GM03348 (cell line): ENCODE measurements at places on chromosomes 6 and 20.

DNA sequence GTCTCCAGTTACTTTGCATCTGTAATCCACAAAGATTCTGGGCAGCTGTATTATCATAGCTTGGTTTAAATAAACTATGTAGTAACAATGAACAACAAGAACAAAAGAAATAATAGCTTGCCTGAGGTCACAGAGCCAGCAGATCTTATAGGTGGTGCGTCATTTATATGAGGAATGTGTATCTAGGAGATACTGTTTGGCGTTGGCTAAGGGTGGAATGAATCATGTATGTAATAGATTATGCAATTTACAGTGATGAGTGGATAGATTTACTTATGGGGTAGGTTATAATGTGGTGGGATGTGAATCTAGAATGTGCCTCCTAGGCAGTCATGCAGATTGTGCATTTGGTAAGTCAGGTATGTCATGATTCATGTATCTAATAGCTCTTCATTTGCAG, 42.8 kb downstream of the HNF4A start:
- no peak for DNase-seq

DNA sequence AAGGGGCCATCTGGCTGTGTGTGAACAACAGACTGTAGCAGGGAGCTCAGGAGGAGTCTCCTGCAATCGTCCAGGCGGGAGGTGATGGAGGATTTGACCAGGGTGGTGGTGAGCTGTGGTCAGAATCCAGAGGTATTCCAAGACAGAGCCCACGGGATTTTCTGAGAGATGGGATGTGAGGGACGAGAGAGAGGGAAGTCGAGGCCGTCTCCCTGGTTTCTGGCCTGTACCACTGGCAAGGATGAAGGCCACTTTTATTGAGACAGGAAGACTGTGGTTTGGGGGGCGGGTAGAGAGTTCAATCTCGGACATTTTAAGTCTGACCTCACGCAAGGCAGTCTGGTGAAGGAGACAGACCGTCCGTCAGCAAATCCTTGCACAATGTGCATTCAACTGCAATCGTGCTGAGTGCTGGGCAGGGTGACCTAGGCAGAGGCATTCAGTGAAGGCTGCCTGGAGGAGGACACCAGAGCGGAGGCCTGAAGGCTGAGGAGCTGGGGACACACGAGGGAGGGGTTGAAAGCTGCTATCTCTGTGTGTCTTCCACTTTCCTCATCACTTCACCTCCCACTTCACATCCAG, 53.9 kb downstream of the PREX1 start:
- no peak for DNase-seq

GRCh38 chr20:43974695-43975094, 60.0 kb downstream of the TOX2 start:
- DNase-seq = no peak

GRCh38 chr20:24487240-24487639, 17.8 kb downstream of the SYNDIG1 start:
- DNase-seq = no peak

- no peak for DNase-seq
These were observed 58.4 kb downstream of the TRERF1 start for GRCh38 chr6:42393339-42393738.
